ENCODE measurements at places on chromosomes 6 and 20. TPM values are rescaled to one million over a fixed set of nuclear protein-coding genes. Genes with fewer than 3 reads are reported as not detected.

DNA sequence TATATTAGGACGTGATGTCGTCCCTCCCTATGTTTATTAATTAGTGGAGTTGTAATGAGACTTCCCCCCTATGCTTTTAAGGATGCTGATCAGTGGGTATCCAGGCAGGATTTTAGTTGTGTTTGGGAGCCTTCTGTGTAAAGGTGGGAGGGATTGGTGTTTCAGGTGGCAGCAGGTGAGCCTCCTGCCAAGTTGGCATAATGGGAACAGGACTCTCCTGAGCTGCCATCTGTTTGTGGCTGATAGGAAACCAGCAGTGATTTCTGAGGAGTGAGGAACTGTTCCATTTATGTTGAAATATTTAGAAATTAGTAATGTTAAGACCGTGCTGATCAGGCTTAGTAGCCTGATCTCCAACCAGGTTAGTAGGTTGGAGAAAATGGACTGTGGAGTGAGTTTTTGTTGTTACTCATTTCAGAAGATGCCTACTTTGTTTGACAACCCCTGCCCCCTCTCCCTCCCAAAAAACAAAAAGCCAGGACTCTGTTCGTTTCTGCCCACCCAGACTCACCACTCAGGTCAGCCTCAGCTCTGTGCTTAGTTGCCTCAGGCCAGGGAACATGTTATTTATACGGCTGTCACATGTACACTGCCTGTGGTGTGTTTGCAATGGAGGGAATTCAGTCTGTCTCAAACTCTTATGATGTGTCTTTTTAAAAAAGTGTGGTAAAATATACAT is 55.4 kb upstream of the TULP4 start:
- no peak for DNase-seq

GRCh38 chr6:54248319-54248718 is 59.9 kb upstream of the TINAG start:
- no peak for DNase-seq

- DNase-seq, result no peak
These were observed 8.0 kb upstream of the KIF16B start for GRCh38 chr20:16581241-16581640.

- DNase-seq, result no peak
These were observed 580.1 kb upstream of the BTBD3 start for GRCh38 chr20:11337361-11338130.

DNA sequence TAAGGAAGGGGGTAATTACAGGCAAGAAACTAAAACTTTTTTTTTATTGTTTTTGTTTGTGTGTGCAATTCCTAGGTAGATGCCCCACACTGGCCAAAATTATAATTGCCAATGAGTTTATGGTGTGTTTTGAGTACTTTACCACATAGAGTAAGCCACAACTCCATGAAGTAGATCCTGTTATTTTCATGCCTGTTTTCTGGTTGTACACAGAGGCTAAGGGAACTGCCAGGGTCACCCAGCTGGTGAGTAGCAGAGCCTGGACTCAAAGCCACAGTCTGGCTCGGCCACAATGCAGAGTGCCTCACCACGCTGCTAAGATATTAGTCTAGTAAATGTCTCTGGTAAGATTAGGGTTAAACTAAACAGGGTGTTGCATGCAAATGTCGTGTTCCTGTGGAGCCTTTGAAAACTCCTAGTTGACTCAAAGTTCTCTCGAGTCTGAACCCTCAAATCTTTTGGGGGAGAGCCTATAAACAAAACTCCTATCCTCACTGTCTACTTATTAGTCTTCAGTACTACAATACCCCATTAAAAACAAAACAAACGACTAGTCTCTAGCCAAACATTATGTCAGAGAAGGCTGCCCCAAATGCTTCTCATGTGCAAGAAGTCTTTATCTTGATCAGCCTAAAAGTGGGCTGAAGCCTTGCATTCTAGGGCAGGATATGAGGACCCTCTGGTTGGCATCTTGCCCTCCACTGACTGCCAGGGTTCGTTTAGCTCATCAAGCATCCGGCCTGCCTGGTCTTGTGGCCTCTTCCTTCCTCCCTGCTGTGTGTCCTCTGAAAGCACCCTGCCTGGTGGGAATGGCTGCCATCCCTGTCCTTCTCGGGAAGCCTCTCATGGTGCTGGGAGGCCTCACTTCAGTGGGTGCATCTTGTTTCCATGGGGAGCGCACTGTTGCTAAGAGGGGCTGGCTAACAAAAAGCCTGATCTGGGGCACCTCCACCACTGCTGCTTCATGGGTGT is 4.2 kb downstream of the DUSP22 start:
- DNase-seq, result no peak

DNA sequence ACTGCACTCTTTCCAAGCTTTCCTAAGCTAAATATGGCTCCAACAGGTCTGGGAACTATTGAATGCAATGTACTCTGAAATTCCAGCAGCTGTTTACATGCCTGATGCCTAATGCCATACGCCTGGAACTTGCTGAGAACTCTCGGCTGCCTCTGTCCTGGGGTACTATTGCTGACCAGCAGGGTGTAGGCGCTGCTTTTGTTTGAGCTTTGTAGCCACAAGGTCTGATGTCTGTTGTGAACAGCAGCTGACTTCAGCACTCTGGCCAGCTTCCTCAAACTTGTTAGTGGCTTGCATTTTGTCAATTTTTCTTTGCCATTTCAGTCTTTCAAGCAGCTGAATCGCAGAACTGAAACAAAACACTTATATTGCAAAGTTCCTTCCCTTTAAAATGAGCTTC is 26.7 kb downstream of the SAYSD1 start:
- no peak for DNase-seq

- no peak for DNase-seq
These were observed 75.4 kb upstream of the ECI2 start for GRCh38 chr6:4210629-4211419.

GRCh38 chr20:23358923-23359593 is 2.9 kb upstream of the GZF1 start:
- DNase-seq, result no peak

Gene VSX1
- total RNA-seq, result 0.54 TPM

Gene FAM209B
- not detected for total RNA-seq

Gene SLC17A3
- total RNA-seq, result not detected

Gene FOXC1
- total RNA-seq, result 6.4 TPM

Gene DDAH2
- 69.9 TPM for total RNA-seq

Gene PGC
- total RNA-seq, result not detected
